ENCODE measurements at places on chromosomes 7 and 10.

- DNase-seq = no peak
Observed at GRCh38 chr7:1170741-1171501, 10.9 kb upstream of the ZFAND2A start.

DNA sequence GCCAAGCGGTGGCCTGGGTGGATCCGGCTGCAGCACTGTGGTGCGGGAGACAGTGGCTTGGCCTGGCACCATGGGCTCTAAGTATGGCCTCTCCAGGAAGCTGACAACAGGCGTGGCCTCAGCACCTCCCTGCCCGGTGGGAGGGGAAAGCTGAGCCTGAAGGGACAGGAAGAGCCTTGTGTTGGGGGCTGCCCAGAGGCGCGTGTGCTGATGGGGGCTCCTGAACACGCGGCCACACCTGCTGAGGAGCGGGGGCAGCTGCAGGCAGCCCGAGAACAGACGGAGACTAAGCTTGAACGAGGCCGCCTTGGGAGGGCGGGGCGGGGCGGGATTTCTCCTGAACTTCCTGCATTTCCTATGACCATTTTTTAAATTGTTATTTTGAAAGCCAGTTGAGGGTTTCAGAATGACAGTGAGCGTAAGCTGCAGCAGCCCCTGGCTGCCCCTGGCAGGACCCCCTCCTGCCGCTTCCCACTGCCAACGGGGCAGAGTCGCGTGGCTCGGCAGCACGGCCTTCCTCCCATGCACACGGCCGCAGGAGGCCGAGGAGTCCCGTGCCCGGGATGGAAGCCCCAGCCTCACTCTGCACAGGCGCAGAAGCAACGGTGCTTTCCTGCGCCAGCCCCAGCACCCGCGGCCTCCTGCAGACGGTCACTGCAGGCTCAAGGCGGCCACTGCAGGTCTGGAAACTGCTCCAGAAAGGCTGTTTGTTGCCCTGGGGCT lies 43.2 kb downstream of the DPYSL4 start:
- no peak for DNase-seq

DNA sequence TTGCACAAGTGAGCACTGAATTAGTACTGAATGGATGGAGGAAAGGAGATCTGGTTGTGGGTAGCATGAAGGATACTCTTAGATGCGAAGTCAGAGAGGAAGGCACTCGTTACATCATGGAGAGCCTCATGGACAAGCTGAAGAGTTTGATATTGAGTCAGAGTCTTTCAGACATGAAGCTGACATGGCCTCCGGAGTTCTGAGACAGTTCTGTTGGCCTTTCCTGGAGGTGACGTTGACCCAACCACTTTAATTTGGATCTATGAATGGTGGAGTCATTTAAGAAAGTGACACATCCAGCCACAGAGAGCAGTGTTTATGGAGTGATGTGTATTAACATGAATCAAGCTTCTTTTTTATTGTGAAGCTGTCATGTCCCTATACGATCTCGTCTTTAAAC lies 286.3 kb upstream of the CDC14C start:
- DNase-seq = no peak

DNA sequence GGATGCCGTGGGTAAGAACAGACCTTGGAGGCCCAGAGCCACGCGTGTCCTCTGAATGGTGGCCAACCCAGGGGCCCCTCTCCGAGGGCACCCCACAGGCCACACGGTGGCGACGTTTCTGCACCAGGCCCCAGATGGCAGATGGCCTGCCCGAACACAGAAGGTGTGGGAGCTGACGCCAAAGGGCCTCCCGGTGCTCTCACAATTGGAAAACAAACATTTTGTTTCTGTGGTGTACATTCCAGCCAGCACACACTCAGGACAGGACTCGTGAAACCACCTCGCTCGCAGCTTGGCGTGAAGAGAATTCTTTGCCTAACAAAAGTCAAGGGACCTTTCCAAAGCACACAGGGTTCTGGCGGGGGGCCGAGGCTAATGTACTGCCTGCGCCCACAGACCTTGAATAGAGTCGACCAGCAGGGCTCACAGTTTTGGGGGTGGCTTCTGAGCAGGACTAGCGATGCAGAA lies 112.1 kb downstream of the FAM53B start:
- DNase-seq = no peak

DNA sequence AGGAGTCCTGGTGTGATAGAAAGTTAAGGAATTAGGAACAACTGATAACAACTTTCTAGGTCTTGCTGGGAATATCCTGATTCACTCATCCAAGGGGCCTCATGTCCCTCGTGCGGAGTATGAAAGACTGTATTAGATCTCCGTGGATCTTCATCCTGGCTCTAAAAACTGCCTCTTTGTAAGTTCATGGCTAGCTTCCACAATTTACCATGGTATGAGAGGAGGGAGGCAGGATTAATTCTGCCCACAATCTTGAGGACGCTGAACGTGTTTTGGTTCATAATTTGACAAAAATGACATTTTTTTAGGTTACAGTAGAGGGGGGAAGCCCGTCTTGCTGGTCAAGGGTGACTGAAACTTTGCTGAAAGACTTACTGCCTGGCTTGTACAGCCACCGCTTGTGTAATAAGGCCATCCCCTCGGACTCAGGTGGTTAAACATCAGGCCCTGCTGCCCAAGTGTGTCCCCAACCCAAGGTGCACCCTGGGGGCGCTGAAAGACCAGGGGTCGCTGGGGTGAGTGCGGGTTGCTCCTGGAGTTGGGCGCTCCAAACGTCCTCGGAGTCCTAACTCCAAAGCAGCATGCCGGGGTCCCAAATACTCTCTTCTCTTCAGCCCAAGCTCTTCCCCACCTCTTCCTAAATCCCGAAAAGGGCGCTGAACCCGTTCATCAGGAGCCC lies 733 bp downstream of the HIBADH start:
- DNase-seq = no peak

GRCh38 chr10:61815496-61815895 lies 86.0 kb upstream of the ARID5B start:
- no peak for DNase-seq

GRCh38 chr7:33423646-33424020 lies 294.3 kb downstream of the BBS9 start:
- DNase-seq = no peak

DNA sequence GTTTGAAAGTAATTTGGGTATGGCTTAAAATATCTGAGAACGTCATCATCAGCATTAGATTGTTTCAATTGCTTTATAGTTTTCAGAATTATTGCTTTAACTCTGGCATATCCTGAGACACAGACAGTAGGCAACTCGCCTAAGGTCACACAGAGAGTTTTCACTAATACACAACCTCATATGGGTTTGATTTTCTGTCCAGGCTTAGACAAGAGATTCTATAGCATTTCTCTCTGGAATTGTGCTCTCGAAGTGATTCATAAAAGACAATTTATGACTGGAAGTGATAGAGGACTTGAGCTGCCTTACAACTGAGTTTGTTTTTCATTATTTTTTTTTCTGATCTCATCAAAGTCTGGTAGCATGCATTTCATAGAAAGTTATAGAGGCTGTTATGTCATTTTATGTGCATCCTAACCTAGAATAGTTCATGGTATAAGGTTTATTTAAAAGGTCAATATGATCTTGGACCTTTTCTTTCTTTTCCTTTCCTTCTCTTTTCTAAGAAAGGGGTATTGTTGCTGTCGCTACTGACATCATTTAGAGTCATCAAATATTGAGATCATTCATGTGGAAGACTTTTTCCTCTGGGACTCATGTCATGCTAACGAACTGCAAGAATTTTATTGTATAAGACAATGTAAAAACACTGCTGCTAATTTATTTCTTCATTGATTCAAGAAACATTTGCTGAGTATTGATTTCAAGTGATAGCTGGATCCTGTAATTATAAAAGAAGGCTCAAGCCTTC lies 278.2 kb downstream of the PLXDC2 start:
- no peak for DNase-seq

DNA sequence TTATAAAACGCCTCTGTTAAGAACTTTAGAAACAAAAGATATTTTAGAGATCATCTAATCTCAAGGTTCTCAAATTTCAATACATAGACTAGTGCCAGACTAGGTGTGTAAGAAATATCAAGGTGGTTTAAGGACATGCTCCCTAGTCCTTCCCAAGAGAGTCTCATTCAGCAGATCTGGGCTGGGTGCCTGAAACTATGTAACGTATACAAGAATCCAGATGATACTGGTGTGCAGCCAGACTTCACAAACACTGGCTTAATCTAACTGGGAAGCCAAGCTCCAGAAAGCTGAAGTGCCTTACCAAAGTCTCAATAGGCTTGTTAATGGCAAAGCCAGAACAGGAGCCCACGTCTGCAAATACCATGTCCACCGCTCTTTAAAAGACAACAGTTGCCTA lies 105.0 kb upstream of the AMPH start:
- no peak for DNase-seq

GRCh38 chr7:121796381-121796780 lies 76.6 kb upstream of the PTPRZ1 start:
- DNase-seq = no peak

DNA sequence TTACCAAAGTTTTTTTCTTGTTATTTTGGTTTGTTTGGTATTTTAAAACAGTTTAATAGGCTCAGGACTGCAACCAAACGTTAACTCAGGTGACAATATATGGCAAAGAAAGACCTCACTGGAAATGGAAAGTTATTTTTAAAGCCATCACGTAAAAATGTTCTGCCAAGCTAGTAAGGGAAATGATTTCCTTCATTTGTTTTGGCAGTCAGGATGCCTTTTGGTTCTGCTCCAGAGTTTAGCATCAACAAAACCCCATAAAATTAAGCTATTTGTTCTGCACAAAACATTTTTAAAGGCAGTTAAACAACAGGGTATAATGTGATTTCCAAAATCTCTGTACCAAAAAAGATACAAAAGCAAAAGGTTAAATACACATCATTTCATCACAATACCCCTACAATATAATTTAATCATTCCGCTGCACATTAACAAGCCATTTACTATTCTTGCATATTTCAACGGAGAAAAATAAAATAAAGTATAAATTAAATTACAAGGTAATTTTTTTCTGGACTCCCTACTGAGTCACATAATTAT lies 172.4 kb downstream of the SEMA3E start:
- no peak for DNase-seq

DNA sequence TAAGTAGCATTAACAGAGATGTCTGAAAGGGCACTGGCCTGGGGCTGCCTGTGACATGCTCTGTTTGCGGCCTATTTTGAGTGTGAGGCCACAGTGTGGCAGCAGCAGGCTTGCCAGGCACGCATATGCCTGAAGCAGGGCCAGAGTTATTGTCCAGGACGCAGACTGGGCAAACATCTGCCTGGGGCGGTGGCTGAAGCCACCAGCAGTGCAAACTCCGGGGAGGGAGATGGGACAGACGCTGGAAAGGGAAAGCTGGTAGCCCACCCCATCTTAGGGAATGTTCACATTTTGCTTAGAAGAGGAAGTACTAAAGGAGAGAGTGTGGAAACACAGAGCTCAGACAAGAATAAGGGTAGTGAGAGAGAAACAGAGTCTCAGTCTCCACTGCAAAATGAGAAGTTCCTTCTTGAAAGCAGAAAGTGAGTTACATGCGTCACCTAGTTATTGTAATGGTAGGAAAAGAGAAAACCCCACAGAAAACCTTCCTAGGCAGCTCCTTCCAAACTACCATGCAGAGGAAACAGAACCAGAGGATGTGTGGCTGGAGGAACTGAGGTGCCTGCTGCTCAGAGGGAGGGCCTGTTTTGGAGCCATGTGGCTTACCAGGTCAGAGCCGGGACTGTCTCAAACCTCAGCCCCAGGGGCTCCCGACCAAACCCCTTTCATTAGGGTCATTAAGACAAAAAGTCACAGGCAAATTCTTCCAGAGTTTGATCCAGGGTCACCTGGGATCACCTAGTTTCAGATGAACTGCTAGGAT lies 14.5 kb downstream of the AKR1B1 start:
- DNase-seq = no peak

- no peak for DNase-seq
Observed at GRCh38 chr7:130733931-130734814, at the start of gene KLF14. TSS of gene KLF14 (minus strand) at chr7:130734207. CDS start at chr7:130734033, 174 bp downstream.

DNA sequence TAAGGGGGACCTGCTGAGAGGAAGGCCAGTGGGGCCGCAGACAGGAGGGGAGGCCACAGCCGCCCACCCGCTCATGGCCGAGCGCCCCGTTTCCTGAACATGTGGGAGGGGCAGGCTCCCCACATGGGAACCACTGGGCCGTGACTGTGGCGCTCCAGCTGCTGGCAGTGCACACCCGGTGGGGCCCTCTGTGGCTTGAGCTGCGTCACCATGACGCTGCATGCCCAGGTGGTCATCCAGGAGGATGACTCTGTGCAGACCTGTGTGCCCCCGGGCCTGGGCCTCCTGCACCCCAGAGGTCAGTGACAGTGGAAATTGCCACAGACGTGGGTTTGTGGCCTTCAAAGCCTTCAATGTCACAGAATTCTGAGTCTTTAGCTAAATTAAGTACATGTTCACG lies 85.1 kb downstream of the MGMT start:
- DNase-seq = no peak

DNA sequence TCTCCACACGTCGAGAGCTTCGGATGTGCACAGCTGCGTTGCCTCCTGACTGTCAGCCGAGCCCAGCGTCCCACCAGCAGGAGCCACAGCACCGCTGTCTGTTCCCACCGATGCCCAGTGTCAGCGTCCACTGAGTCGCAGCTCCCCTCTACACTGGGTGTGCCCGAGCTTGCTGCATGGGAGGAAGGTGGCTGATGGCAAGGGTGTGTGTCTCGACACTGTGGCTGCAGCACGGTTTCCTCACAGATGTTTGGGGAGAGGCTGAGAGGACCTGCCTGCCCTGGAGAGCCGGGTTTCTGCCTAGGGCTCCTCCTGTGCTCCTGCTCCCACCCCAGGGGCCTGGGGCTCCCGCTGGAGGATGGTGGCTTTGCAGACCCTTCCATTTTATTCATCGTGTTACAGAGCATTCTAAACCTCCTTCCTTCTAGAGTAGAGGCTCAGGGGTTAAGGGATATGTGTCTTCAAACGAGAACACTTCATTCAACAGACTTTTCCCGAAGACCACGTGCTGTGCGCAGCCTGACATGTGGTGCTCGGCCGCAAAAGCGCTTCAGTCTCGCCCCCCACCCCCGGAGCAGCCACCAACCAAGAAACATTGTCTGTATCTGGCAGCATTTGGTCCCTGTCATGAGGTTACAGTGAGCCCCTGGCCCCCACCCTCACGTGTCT lies 384.8 kb downstream of the DNAJB6 start:
- DNase-seq = no peak

DNA sequence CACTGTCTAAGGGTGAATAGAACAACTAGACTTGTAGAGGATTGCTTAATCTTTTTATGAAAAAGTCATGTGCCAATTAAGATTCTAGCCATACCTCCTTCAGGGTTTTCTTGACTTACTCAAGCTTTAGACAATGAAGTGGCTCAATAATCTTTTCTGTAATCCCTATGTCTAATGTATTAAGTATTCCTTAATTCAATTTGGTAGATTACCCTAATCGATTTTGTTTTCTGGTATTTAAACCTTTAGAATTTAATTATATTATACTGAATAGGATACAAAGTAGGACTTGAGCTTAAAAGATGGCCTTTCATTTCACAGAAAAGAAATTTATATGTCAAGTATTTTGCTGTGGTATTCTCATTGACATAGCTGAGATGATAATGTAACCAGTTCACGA lies 597.9 kb upstream of the C7orf33 start:
- no peak for DNase-seq

Data from non-pigmented ciliary epithelial cell (primary cell).